ENCODE measurements at places on chromosomes 3 and 15. TPM values are rescaled to one million over a fixed set of nuclear protein-coding genes. Genes with fewer than 3 reads are reported as not detected.

The WDR93 gene
- total RNA-seq, result 1.5 TPM

The BCHE gene
- 7.1 TPM for total RNA-seq

GRCh38 chr3:136070334-136070733 lies 104.8 kb downstream of the PPP2R3A start:
- no peak for DNase-seq
- H3K27ac ChIP-seq, result no peak overlapping the region
- peaks cover 9% of the 10 kb centered on the region for H3K4me1 ChIP-seq
- H3K4me3 ChIP-seq, result no peak overlapping the region
- no peaks in the 10 kb centered on the region for H3K27me3 ChIP-seq
- peaks cover 13% of the 10 kb centered on the region for H3K36me3 ChIP-seq

DNA sequence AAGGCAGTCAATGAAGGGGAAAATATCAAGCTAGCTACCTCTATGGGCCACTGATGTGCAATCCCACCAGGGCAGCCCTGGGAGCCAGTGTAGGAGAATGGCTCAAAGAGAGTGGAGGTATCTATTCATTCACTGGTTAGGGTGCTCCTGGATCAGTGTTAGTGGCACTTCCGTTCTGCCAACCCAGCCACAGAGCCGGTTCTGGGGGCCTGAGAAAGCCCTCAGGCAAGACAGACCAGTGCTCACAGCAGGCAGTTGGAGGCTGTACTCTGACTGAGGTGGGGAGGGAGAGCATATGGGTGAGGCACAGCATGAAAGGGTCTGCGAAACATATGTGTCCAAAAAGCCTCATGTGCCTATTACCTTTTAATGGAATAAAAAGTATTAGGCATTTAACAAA lies 109.3 kb downstream of the KCNMB2 start:
- no peak for DNase-seq
- no peak overlapping the region for H3K27ac ChIP-seq
- H3K36me3 ChIP-seq, result no peaks in the 10 kb centered on the region

- DNase-seq, result no peak
- peaks cover 20% of the 10 kb centered on the region for H3K27me3 ChIP-seq
- peaks cover 5% of the 10 kb centered on the region for H3K36me3 ChIP-seq
- no peak overlapping the region for H3K4me3 ChIP-seq
- H3K4me1 ChIP-seq, result peaks cover 35% of the 10 kb centered on the region
Observed at GRCh38 chr15:93076217-93076616, 12.8 kb downstream of the RGMA start.

DNA sequence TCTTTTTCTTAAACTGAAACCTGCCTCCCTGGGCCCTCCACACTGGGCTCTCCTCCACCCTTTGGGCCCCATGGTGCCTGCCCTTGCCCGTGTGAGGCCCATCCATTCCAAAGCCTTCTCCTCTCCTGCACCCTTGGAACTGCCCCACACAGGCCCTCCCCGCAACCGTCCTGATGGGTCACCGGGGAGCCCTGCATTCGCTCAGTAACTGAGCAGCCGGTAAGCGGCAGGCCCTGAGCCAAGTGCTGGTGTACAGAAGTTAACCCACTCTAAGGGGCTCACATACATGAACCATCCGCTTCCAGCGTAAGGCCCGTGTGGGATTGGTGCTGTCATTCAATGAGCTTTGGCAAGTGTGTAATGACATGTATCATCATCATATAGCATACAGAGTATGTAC lies 5.4 kb upstream of the LRRC15 start:
- no peak for DNase-seq
- no peak overlapping the region for H3K4me3 ChIP-seq
- H3K27me3 ChIP-seq, result peaks cover 22% of the 10 kb centered on the region
- no peaks in the 10 kb centered on the region for H3K36me3 ChIP-seq
- peaks cover 17% of the 10 kb centered on the region for H3K4me1 ChIP-seq

The ARGFX gene
- not detected for total RNA-seq

DNA sequence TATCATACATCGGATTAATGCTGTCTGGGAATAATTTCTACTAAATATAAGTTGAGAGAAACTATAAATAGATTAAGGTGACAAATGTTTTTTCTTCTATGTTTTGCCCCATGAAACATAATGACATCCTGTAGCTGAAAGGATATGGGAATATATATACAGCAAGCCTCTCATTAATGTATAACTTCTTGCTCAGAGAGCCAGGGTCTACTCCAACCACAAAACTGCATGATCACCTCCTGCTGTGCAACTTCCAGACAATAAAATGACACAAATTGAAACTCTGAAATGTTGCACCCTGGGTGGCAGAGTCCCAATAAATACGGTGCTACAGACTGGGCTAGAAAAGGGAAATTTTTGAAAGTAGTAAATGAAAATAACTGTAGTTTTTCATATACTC lies 571.9 kb upstream of the CBLB start:
- DNase-seq, result no peak
- H3K27ac ChIP-seq, result no peak overlapping the region
- no peaks in the 10 kb centered on the region for H3K36me3 ChIP-seq
- H3K4me3 ChIP-seq, result no peak overlapping the region
- no peaks in the 10 kb centered on the region for H3K27me3 ChIP-seq

DNA sequence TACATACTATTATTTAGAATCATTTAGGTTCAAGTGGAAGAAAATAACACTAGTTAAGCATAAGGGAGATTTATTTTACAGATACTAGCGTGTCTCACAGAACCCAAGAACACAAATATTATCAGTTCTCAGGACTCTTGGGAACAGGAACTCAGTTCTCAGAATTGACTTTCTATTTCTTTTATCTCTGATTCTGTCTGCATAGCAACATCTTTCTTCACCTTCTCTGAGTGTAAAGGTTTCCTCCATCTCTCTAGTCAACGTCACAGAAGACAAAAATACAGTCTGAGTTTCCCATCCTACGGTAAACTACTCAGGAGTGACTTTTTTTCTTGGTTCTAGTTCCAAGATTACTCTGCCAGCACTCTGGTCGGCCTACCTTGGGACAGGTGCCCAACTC lies 220.0 kb downstream of the SV2B start:
- H3K36me3 ChIP-seq, result no peaks in the 10 kb centered on the region
- peaks cover 5% of the 10 kb centered on the region for H3K27me3 ChIP-seq
- H3K4me3 ChIP-seq, result no peak overlapping the region
- H3K4me1 ChIP-seq, result peaks cover 5% of the 10 kb centered on the region
- DNase-seq, result no peak
- H3K27ac ChIP-seq, result no peak overlapping the region

DNA sequence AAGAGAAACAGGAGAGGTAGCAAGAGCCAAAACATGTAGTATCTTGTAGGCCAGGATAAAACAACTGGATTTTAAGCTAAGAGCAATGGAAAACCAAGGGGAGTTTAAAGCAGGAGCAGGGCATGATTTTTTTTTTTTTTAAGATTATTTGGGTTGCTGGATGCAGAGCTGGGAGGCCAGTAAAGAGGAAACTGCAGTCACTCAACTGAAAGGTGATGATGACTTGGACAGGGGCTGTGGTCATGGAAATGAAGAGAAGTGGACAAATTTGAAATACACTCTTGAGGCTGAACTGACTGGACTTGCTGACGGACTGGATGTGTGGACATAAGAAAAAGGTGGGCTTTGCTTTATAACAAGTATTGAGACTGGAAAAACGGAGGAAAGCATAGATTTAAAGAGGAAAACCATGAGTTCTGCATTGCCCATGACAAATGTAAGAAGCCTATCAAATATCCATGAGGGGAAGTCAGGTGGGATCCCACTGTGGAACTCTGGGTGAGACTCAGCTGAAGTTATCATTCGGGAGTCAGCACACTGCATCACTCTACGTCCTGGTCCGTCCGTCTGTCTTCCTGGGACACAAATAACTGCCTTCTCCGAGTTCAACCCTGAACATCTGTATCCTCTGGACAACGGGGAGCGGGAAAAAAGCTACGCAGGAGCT lies 688 bp downstream of the XPC start:
- H3K4me1 ChIP-seq, result peaks cover 36% of the 10 kb centered on the region
- peak overlapping the region; percentile 94 for H3K4me3 ChIP-seq
- H3K36me3 ChIP-seq, result peaks cover 25% of the 10 kb centered on the region
- no peaks in the 10 kb centered on the region for H3K27me3 ChIP-seq
- peak overlapping the region; percentile 99 for H3K27ac ChIP-seq

GRCh38 chr15:38217788-38218609 lies 34.6 kb upstream of the SPRED1 start:
- DNase-seq, result no peak
- no peaks in the 10 kb centered on the region for H3K27me3 ChIP-seq
- no peak overlapping the region for H3K4me3 ChIP-seq
- no peaks in the 10 kb centered on the region for H3K36me3 ChIP-seq

The DOCK3 gene
- total RNA-seq, result 5.9 TPM

DNA sequence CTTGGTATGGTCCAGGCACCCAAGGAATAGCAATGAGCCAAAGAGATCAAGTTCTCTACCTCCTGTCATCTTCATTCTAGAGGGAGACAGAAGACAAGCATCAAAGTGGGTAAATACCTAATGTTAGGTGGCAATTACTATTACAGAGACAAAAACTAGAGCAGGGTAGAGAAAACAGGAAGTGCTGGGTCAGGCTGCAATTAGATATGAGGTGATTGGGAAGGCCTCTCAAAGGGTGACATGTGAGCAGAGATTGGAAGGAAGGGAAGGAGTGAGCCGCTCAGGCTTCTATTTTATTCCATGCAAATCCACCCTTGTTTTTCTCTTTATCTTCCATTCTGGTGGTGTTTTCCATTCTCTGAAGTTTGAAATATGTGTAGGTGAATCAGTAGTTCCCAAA lies 37.4 kb downstream of the EBLN2 start:
- H3K27ac ChIP-seq, result no peak overlapping the region
- H3K36me3 ChIP-seq, result no peaks in the 10 kb centered on the region
- no peak for DNase-seq
- H3K4me3 ChIP-seq, result no peak overlapping the region
- H3K4me1 ChIP-seq, result peaks cover 13% of the 10 kb centered on the region

DNA sequence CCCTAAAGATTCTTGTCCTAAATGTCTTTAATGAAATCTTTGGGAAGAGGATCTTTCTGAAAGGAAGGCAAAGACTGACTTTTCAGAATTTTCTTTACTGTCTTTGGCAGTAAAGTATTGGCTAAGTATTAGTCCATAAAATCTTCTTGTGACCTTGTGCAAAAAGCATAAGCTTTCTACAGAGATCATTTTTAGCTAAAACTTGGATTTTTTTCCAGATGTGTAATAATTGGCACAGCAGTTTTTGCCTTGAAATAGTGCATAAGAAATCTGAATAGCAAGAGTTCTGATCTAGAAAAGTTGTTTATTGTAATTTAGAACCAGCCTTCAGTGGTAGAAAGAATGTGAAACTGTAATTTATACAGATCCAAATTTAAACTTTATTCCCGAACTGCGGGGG lies 122.8 kb upstream of the CGNL1 start:
- H3K36me3 ChIP-seq, result peaks cover 38% of the 10 kb centered on the region
- H3K27me3 ChIP-seq, result no peaks in the 10 kb centered on the region
- peaks cover 3% of the 10 kb centered on the region for H3K4me1 ChIP-seq
- H3K4me3 ChIP-seq, result no peak overlapping the region

The SLC25A20 gene
- total RNA-seq, result 15.2 TPM

DNA sequence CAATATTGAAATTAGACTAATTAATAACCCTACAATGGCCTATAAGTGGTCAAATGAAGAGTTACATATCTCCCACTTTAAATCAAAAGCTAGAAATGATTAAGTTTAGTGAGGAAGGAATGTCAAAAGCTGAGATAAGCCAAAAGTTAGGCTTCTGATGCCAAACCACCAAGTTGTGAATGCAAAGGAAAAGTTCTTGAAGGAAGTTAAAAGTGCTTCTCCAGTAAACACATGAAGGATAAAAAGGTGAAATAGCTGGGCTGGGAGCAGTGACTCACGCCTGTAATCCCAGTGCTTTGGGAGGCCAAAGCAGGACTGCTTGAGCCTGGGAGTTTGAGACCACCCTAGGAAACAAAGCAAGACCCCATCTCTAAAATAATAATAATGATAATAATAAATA lies 46.9 kb upstream of the DCUN1D1 start:
- no peak for DNase-seq
- no peak overlapping the region for H3K4me3 ChIP-seq
- H3K36me3 ChIP-seq, result peaks cover 45% of the 10 kb centered on the region
- no peak overlapping the region for H3K27ac ChIP-seq

The HRG gene
- total RNA-seq, result not detected

DNA sequence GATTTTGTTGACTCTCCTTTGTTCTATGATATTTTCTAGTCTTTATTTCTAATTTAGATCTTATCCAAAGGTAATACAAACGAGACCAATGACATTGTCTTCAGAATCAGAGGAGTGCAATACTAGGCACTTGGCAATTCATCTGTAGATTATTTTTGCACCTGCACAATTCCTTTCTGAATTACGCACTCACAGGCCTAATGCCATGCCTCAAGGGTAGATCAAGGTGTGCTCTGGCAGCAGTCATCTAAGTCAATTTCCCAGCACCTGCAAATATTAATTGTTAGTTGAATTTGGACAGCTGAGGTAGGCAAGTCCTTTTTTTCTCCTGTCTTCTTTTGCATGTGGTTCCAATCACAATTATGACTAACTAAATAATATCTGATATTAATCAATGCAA lies 653.2 kb downstream of the ROBO2 start:
- no peak overlapping the region for H3K4me3 ChIP-seq
- no peak for DNase-seq
- H3K27ac ChIP-seq, result no peak overlapping the region
- no peaks in the 10 kb centered on the region for H3K4me1 ChIP-seq
- no peaks in the 10 kb centered on the region for H3K27me3 ChIP-seq

DNA sequence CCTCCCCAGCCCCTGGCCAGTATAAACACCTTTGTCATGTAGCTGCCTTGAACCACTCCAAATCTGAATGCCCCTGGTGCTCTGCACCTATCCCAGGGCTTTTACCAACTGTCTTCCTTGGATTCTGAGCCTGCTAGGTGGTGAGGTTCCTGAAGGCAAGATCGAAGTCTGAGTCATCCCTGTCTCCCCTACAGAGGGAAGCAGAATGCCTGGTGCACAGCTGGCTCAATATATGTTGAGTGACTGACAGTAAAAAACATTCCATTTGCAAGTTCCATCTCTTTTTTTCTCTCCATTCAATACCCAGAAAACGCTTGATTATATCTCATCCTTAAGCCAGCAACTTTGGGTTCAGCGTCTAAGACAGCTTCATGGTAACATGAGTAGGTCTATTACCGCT lies 24.7 kb downstream of the SLC24A1 start:
- H3K36me3 ChIP-seq, result no peaks in the 10 kb centered on the region
- DNase-seq, result no peak
- H3K27me3 ChIP-seq, result no peaks in the 10 kb centered on the region
- no peak overlapping the region for H3K27ac ChIP-seq

- H3K27ac ChIP-seq, result peak overlapping the region; percentile 35
- no peaks in the 10 kb centered on the region for H3K4me1 ChIP-seq
- no peak for DNase-seq
- no peak overlapping the region for H3K4me3 ChIP-seq
- H3K27me3 ChIP-seq, result no peaks in the 10 kb centered on the region
Observed at GRCh38 chr15:68184616-68185480, 20.3 kb downstream of the CALML4 start.

The SLC9C1 gene
- total RNA-seq, result 0.48 TPM

- no peak for DNase-seq
- peaks cover 3% of the 10 kb centered on the region for H3K36me3 ChIP-seq
- no peaks in the 10 kb centered on the region for H3K27me3 ChIP-seq
Observed at GRCh38 chr15:35705030-35705883, 159.3 kb upstream of the DPH6 start.

GRCh38 chr3:39189959-39190269 lies 2.5 kb downstream of the XIRP1 start:
- peaks cover 6% of the 10 kb centered on the region for H3K4me1 ChIP-seq
- no peak for DNase-seq
- H3K4me3 ChIP-seq, result no peak overlapping the region
- peak overlapping the region; percentile 19 for H3K27ac ChIP-seq
- peaks cover 4% of the 10 kb centered on the region for H3K27me3 ChIP-seq
- H3K36me3 ChIP-seq, result no peaks in the 10 kb centered on the region
